ENCODE measurements at places on chromosomes 6 and 20. TPM values are rescaled to one million over a fixed set of nuclear protein-coding genes. Genes with fewer than 3 reads are reported as not detected.

Gene TFAP2D
- not detected for total RNA-seq

GRCh38 chr6:46054516-46054915, 38.9 kb upstream of the CLIC5 start:
- no peak overlapping the region for H3K27ac ChIP-seq
- H3K4me1 ChIP-seq: peaks cover 7% of the 10 kb centered on the region
- no peak for DNase-seq

Gene SPATA25
- 2.0 TPM for total RNA-seq

- peaks cover 3% of the 10 kb centered on the region for H3K27me3 ChIP-seq
- H3K4me3 ChIP-seq: no peak overlapping the region
- no peak for DNase-seq
- H3K36me3 ChIP-seq: no peaks in the 10 kb centered on the region
- no peak overlapping the region for H3K27ac ChIP-seq
Measured at GRCh38 chr6:84078335-84078734, 44.8 kb downstream of the MRAP2 start.

- peak overlapping the region; percentile 91 for H3K27ac ChIP-seq
- peaks cover 41% of the 10 kb centered on the region for H3K4me1 ChIP-seq
- no peaks in the 10 kb centered on the region for H3K27me3 ChIP-seq
- peak overlapping the region; percentile 99 for H3K4me3 ChIP-seq
Measured at GRCh38 chr20:47502271-47503239, 868 bp downstream of the NCOA3 start.

- no peak overlapping the region for H3K27ac ChIP-seq
- H3K4me3 ChIP-seq: no peak overlapping the region
- H3K36me3 ChIP-seq: no peaks in the 10 kb centered on the region
Measured at GRCh38 chr6:39794231-39794630, 2.1 kb downstream of the DAAM2 start.

Gene SEMG1
- not detected for total RNA-seq

DNA sequence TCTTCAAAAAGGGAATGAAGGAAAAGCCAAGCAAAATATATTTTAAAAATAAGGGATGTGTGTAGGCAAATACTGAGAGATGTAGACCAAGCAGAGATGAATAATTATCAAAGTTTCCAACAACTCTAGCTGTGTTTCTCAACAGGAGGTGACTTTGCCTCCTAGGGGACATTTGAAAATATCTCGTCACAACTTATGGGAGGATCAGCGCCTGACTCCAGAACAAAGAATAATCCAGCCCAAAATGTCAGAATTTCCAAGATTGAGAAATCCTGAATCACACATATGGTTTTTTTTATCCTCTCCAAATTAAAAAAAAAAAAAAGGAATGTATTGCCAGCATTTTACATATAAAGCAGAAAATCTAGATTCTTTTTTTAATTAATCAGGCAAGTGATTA, 241.2 kb upstream of the ZFP64 start:
- H3K4me3 ChIP-seq: no peak overlapping the region
- H3K27me3 ChIP-seq: no peaks in the 10 kb centered on the region
- no peaks in the 10 kb centered on the region for H3K4me1 ChIP-seq
- H3K36me3 ChIP-seq: no peaks in the 10 kb centered on the region
- H3K27ac ChIP-seq: no peak overlapping the region
- no peak for DNase-seq

GRCh38 chr20:3172933-3173609, at the start of gene LZTS3:
Gene LZTS3 (minus strand): TSS chr20:3173549. CDS start chr20:3167163, 6,386 bp downstream.
- no peaks in the 10 kb centered on the region for H3K36me3 ChIP-seq
- H3K4me3 ChIP-seq: peak within 1 kb of the TSS; percentile 89
- peaks cover 12% of the 10 kb centered on the region for H3K4me1 ChIP-seq
- H3K27me3 ChIP-seq: peaks cover 44% of the 10 kb centered on the region
- H3K27ac ChIP-seq: peak within 1 kb of the TSS; percentile 75

DNA sequence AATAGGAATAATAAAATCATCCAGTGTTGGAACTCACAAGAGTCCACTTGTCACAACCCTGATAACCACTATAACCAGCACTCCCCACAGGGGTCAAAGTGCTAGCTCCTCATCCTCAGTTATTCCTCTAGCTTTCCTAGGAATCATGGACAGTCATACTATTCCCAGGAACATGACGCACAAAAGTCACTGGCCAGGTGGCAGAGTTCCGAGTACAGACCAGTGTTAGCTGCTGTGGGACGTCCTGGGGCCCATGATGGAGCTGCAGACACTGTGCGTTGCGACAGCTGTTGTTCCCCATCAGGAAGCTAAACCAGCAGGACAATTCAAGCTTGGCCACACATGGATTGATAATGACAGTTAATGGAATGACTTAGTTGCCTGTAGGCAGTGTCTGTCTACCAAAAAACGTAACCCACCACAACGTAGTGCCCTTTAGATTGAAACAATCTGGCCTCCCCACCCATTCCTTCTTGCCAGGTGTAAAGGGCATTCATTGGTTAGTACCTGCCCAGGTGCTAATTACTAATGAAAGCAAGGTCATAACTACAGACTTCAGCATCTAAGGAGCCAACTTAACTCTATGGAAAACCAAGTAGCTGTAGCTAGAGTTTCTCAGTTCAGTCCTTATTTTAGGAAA, 17.4 kb downstream of the EZR start:
- no peaks in the 10 kb centered on the region for H3K27me3 ChIP-seq
- H3K4me3 ChIP-seq: no peak overlapping the region
- no peak overlapping the region for H3K27ac ChIP-seq
- peaks cover 72% of the 10 kb centered on the region for H3K4me1 ChIP-seq
- H3K36me3 ChIP-seq: peaks cover 28% of the 10 kb centered on the region
- no peak for DNase-seq

- H3K36me3 ChIP-seq: peaks cover 1% of the 10 kb centered on the region
- no peak overlapping the region for H3K27ac ChIP-seq
- no peak overlapping the region for H3K4me3 ChIP-seq
- DNase-seq: no peak
- peaks cover 6% of the 10 kb centered on the region for H3K4me1 ChIP-seq
Measured at GRCh38 chr6:107110200-107110599, 5.1 kb downstream of the BEND3 start.

GRCh38 chr20:48556956-48557355, 270.8 kb downstream of the PREX1 start:
- H3K36me3 ChIP-seq: no peaks in the 10 kb centered on the region
- H3K27ac ChIP-seq: no peak overlapping the region
- H3K4me3 ChIP-seq: no peak overlapping the region
- no peak for DNase-seq
- H3K27me3 ChIP-seq: peaks cover 3% of the 10 kb centered on the region
- H3K4me1 ChIP-seq: no peaks in the 10 kb centered on the region

Gene ELOVL4
- 0.79 TPM for total RNA-seq

Measured in activated naive CD8-positive, alpha-beta T cell treated with anti-CD3 and anti-CD28 coated beads, Interleukin-2, amount 10 ng/mL, durations not matched to agents 7 days and 5 days (primary cell).